Purkinje cell (primary cell): ENCODE measurements at places on chromosomes 12 and 14. TPM values are rescaled to one million over a fixed set of nuclear protein-coding genes. Genes with fewer than 3 reads are reported as not detected.

Gene LMO3
- 13.2 and 71.5 TPM in 2 replicates for polyA plus RNA-seq

Gene AKAP3
- polyA plus RNA-seq, result 0.22 and 1.0 TPM in 2 replicates

Gene LRTM2
- 0.08 TPM in 1 of 2 replicates, not detected in the other for polyA plus RNA-seq

Gene CCDC92
- polyA plus RNA-seq, result 54.8 and 78.4 TPM in 2 replicates

Gene AQP2
- not detected in 2 replicates for polyA plus RNA-seq

Gene NRXN3
- polyA plus RNA-seq, result 113 and 120 TPM in 2 replicates

Gene DHRS2
- not detected in 2 replicates for polyA plus RNA-seq

Gene ART4
- polyA plus RNA-seq, result not detected in 2 replicates

Gene OR6C2
- not detected in 2 replicates for polyA plus RNA-seq

Gene FGF23
- polyA plus RNA-seq, result not detected in 2 replicates

Gene RASSF9
- polyA plus RNA-seq, result not detected in 2 replicates

Gene BTBD7
- 6.7 TPM in 2 replicates for polyA plus RNA-seq

Gene RPL10L
- polyA plus RNA-seq, result not detected in 2 replicates

Gene PRIMA1
- polyA plus RNA-seq, result 0.21 and 0.30 TPM in 2 replicates

Gene MMP19
- polyA plus RNA-seq, result not detected in 2 replicates

Gene RPGRIP1
- polyA plus RNA-seq, result 0.74 and 6.9 TPM in 2 replicates

Gene C12orf54
- not detected in 2 replicates for polyA plus RNA-seq

Gene GRIP1
- polyA plus RNA-seq, result 6.8 and 7.0 TPM in 2 replicates

Gene TMEM132D
- polyA plus RNA-seq, result 1.8 TPM in 1 of 2 replicates, not detected in the other

Gene GSG1
- polyA plus RNA-seq, result 1.0 and 2.9 TPM in 2 replicates

Gene MYH6
- not detected in 2 replicates for polyA plus RNA-seq

Gene DEGS2
- polyA plus RNA-seq, result 1.2 TPM in 1 of 2 replicates, not detected in the other

Gene CMA1
- polyA plus RNA-seq, result not detected in 2 replicates

Gene SLC10A1
- 0.23 TPM in 1 of 2 replicates, not detected in the other for polyA plus RNA-seq

Gene NINJ2
- 0.92 and 2.6 TPM in 2 replicates for polyA plus RNA-seq

Gene P2RX7
- 0.69 and 1.5 TPM in 2 replicates for polyA plus RNA-seq

Gene CLEC1B
- polyA plus RNA-seq, result not detected in 2 replicates

Gene SCN8A
- polyA plus RNA-seq, result 30.8 and 40.5 TPM in 2 replicates

Gene DYRK2
- 2.3 TPM in 1 of 2 replicates, not detected in the other for polyA plus RNA-seq

Gene PIWIL1
- polyA plus RNA-seq, result not detected in 2 replicates

Gene CRIP2
- 8.8 and 28.4 TPM in 2 replicates for polyA plus RNA-seq

Gene FAM90A1
- polyA plus RNA-seq, result 0.29 TPM in 1 of 2 replicates, not detected in the other

Gene WDHD1
- polyA plus RNA-seq, result 3.3 and 3.8 TPM in 2 replicates
